ENCODE measurements at places on chromosomes 2 and 18. TPM values are rescaled to one million over a fixed set of nuclear protein-coding genes. Genes with fewer than 3 reads are reported as not detected.

GRCh38 chr2:97676620-97677019, 7.1 kb downstream of the C2orf92 start:
- no peak for DNase-seq

- DNase-seq, result no peak
These were observed 1771.3 kb upstream of the LRRTM1 start for GRCh38 chr2:82075875-82076274.

DNA sequence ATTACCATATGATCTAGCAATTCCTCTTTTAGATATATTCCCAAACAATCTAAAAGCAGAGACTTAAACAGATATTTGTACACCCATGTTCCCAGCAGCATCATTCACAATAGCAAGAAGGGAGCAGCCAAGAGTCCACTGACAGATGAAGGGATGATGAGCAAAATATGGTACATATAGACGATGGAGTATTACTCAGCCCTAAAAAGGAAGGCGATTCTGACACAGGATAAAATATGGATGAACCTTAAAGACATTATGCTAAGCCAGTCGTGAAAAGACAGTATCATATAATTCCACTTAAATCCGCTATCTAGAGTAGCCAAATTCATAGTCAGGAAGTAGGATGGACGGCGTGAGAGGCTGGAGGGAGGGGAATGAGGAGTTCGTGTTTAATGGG, 20.4 kb downstream of the HS6ST1 start:
- DNase-seq, result no peak

DNA sequence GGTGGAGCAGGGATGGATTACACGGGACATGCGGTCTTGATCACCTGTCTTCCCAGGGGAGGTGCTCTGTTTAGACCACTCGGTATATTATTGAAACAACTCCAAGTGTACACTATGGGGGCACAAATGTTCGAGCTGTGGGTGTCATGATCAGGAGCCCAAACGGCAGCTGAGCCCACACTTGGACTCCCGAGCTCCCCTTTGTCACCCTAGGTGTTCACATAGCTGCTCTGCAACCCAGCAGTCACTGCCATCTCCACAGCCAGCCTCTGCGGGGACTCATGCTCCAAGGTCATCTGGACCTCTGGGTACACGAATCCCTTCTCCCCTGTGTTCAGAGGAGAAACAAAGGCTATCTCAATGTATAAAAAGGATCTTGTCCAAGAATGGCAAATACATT, 46.0 kb downstream of the CAPN13 start:
- no peak for DNase-seq

- no peak for DNase-seq
These were observed 176.3 kb downstream of the ALPK2 start for GRCh38 chr18:58452454-58453166.

DNA sequence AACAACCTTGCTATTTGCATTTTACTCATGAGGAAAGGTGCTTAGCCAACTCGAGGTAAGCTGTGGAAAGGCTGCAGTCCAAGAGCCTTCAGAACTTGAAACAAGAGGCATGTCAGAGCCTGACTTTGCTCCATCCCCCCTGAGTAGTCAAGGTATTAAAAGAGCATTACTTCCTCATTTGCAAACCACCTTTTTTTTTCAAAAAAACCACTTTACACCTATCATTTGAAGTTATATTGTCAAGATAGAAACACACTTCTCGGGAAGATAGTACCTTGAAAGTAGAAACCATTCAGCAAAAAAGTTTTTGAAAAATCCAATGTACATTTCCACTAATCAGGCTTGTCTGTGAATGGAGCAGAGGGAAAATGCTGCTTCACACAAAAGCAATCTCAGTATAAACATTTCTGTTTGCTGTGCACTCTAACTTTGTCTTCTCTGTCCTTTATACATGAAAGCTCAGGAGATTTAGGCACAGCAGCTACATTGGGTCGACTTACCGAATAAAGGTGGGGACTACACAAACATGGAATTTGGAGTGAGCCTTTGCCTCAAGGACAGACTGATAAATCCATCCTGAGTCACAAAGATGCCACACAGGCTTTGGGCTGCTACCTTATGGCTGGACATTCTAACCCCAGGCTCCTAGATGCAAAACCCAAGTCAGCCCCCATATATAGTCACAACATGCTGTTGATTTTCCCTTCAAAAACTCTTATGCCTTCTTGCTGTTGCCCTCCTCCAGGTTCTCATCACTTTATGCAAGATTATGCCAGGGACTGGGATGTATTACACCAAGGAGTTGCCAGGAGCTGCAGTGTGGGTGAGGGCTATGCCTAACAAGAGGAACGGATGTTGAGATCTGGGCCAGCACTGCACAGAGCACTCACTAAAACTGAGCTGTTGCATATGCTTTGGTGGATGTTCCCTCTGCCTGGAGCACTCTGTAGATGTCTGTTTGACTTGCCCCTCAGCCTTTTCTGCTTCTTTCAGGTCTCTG, 41.4 kb upstream of the EML4 start:
- DNase-seq, result no peak

DNA sequence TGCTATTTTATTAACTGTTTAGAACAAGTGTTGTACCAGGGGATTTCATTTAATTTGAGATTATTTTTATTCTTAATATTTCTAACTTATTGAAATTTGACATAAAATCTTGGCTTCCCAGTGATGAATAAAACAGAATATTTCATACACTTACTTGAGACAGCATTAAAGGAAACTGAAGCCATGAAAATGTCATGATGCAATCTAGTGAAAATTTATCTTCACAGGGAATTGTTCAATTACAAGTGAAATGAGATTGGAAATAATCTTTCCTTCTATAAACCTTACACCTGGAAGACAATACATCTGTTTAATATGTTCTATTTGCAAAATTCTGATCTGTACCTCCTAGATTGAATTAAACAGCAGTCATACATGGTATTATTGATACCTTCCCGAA, 511.0 kb upstream of the CDH7 start:
- DNase-seq, result no peak

- no peak for DNase-seq
These were observed 69.7 kb downstream of the COBLL1 start for GRCh38 chr2:164771897-164772296.

DNA sequence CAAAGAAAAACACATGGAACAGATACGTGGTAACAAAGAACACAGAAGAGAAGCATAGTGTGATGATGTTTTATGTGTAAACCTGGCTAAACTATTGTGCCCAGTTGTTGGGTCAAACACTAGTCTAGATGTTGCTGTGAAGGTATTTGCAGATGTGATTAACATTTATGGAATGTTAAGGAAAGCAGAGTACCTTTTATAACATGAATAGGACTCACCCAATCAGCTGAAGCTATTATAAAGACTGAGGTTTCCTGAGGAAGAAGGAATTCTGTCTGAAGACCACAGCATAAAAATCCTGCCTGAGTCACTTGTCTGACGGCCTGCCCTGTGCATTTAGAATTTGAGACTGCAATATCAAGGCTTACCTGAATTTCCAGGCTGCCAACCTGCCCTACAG, 253.1 kb downstream of the DYM start:
- no peak for DNase-seq

DNA sequence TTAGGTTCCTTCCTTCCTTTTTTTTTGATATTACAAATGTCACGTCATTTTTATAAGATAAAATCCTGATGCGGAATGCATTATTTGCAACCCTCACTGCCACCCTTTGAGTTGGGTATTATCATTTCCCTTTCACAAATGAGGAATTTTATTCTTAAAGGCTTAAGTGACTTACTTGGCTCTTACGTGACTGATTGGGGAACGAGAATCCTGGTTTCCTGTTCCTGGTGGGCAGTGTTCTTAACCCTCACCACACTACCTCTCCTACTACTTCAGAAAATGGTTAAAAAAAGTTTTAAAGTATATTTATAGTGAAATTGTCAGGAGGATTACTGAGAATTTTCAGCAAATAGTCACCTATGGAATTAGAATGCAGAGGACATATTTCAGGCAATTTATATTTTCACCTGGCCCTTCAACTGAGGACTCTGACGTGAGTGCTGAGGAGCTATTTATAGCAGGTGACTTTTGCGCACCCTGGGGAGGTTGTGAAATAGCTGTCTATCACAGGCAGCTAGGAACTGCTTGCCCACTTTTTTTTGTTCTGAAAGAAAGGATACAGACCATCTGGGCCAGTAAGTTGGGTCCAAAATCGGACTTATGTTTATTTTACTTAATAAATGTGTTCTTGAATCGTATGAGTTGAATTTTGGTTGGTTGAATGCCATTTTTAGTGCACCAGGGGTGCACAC, 18.7 kb upstream of the RASGRP3 start:
- no peak for DNase-seq

- no peak for DNase-seq
These were observed 203.2 kb downstream of the ALK start for GRCh38 chr2:29718076-29718686.

DNA sequence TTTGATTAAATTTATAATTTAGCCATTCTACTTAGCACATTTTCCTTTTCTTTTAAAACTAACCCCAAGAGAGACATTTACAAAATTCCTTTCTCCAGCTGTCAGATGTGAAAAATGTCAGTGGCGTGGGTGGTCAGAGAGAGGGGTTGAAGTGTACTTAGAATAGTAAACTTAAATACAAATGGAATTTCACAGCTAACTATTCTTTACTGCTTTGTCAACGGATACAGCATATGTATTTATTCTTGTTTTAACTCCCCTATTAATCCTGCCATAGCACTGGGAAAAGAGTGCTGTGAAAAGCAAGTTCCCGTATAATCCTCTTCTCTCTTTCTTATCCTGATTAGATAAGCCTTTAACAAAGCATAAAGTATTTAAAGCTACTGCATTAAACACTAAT, 191.4 kb upstream of the CHAC2 start:
- DNase-seq, result no peak

Gene ATOH8
- not detected for total RNA-seq

Gene TMEM182
- total RNA-seq, result 4.6 TPM

Gene SERPINB13
- not detected for total RNA-seq
